Activated T-helper 9 cell treated with anti-CD3 and anti-CD28 coated beads, Interleukin-2, amount 50 U/mL, for 16 hours (primary cell): ENCODE measurements at places on chromosomes 11 and 22.

- no peak for DNase-seq
Measured at GRCh38 chr11:33258631-33259205, 1.5 kb downstream of the HIPK3 start.

- DNase-seq = no peak
Measured at GRCh38 chr11:92269021-92269420, 44.4 kb downstream of the FAT3 start.

- no peak for DNase-seq
Measured at GRCh38 chr11:40403321-40403720, 1056.1 kb downstream of the LRRC4C start.

GRCh38 chr22:28783786-28784671, 11.5 kb downstream of the CCDC117 start:
- DNase-seq = no peak

DNA sequence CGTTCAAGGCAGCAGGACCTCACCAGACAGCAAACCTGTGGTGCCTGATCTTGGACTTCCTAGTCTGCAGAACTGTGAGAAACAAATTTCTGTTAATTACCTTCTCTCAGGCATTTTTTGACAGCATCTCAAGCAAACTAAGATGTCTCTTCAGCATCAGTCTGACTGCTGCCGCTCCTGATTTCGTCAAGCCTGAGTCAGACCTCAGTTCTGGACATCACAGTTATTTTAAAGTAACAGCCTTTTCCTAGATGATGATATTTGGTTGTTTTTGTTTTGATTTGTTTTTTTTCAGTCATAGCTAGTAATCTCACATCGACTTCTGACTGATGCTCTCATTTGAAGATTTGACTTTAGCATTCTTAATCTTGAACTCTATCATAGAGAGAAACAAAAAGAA, 71.9 kb downstream of the BLID start:
- no peak for DNase-seq

GRCh38 chr11:116263019-116263418, 509.8 kb downstream of the BUD13 start:
- no peak for DNase-seq

GRCh38 chr22:44332946-44333345, 20.2 kb upstream of the SHISAL1 start:
- DNase-seq = no peak

- DNase-seq = no peak
Measured at GRCh38 chr11:42772886-42773285, 538.9 kb upstream of the API5 start.

GRCh38 chr22:48558016-48558415, 1269.7 kb downstream of the BRD1 start:
- DNase-seq = no peak

DNA sequence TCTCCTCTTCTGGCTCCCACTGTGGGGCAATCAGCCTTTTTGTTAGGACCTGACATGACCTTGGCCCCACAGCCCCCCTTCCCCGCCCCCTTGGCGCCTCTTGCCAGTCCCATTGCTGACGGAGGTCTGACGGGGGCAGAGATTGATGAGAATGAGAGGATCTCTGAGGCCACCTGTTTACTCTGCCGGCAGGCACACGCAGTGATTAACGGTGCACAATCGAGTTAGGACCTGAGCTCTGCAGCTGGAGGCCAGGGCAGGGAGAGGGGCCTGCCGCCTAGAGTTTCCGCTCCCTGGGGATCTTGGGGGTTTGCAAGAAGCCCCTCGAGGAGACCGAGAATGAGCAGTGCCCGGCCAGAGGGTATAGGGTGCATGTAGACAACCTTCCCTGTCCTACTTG, 6.8 kb upstream of the CHRM1 start:
- no peak for DNase-seq

DNA sequence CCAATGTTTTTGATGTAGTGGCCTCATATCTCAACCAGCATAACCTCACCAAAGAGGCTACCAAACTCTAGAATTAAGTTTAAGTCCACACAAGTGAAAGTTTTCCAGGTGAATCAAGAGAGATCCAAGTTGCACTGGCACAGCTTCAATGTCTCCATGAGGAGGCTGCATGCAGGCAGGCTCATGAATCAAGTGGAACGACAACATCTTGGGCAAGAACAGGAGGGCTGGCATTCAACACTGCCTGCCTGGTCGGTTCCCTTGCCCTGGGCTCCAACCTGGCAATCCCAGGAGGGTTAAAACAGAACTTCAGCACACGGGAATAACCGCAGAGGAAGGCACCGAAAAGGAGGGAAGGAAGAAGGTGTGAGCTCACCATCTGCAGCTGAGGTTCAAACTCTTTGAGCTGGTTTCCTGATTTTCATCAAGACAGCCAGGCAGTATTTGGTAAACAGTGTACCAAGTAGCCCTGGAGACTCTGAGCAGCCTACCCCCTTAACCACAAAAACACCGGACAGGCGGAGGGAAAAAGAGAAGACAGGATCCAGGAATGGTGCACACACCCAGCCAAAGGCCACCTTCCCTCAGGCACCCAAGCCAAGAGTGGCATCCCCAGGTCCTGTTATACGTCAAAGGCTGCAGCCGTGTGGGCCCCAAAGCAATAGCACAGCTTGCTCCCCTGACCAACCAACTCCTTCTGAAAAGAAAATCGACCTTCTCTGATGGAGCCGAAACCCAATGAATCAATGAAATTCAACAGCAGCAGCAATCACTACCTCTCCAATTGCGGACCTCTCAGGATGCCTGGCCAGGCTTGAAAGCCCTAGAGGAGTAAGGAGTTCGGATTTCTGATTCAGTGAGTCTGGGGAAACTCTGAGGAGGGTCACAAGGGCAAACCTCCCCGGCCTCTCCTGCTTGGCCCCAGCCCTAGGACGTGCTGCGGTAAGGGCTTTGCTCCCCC, 1.3 kb downstream of the PACSIN2 start:
- DNase-seq = no peak

DNA sequence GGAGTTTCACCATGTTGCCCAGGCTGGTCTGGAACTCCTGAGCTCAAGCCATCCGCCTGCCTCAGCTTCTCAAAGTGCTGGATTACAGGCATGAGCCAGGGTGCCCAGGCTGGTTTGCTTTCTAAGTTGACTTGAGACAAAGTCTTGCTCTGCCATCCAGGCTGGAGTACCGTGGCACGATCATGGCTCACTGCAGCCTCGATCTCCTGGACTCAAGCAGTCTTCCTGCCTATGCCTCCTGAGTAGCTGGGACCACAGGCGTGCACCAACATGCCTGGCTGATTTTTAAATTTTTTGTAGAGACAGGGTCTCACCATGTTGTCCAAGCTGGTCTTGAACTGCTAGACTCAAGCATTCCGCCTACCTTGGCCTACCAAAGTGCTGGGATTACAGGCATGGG, 31.0 kb downstream of the SNU13 start:
- no peak for DNase-seq

- no peak for DNase-seq
Measured at GRCh38 chr22:37618072-37618656, 9.5 kb downstream of the GGA1 start.

GRCh38 chr11:6892400-6892799, at the start of gene OR2D2:
OR2D2 (minus strand) TSS chr11:6892500; CDS start chr11:6892500, 0 bp downstream.
- DNase-seq = no peak

- no peak for DNase-seq
Measured at GRCh38 chr22:27686534-27686933, 115.0 kb downstream of the MN1 start.

- no peak for DNase-seq
Measured at GRCh38 chr11:121543836-121544380, 91.1 kb upstream of the SORL1-AS1 start.

DNA sequence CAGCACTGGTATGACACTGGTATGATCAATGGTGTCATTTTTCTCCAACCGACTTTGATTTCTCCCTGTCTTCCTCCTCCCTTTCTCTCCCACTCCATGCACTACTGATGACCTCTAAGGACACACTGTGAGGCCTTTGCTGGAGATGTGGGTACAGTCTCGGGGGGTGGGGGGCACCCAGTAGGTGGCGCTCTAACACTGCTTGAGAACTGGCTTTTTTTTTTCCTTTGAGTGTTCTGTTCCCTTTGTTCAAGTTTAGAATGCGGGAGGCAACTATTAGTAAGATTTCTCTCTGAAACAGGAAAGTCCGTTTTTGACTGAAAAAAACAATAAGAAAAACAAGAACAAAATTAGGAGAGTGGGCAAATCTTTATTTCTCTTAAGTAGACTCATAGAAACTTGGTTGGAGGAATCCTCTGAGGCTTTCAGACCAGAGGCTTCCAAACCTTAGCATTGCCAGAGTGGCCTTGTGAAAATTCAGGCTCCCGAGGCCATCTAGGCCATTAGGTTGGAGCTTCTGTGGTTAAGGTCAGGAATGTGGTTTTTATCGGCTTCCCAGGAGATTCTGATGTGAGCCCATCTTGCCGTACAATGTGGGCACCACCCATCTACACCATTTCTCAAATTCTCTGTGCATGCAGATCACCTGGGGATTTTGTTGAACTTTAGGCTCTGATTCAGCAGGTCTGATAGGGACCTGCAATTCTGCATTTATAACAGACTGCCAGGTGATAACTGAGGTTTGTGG, 43.2 kb downstream of the PANX1 start:
- peak; percentile 3 for DNase-seq

- DNase-seq = no peak
Measured at GRCh38 chr11:76598426-76598839, 72.1 kb downstream of the LRRC32 start.

GRCh38 chr11:64185175-64185692, 737 bp upstream of the STIP1 start:
- DNase-seq = no peak

GRCh38 chr11:68855205-68855981, 13.7 kb upstream of the CPT1A start:
- DNase-seq = no peak

DNA sequence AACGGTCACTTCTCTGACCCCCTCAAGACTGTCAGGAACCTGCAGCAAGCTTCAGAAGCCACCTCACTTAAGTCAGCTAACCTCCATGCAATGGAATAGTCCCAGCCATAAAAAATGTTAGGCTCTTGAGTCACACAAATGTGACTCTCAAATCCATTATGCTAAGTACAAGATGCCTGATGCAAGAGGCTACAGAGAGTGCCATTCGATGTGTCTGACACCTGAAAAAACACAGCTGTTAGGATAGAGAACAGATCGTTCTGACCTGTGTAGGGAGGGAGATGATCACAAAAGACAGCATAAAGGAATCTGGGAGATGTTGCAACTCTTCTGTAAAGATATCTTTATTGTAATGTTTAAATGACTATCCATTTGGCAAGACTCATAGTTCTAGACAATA, 712.4 kb downstream of the TBC1D22A start:
- DNase-seq = no peak

GRCh38 chr11:126466236-126467045, 111.0 kb downstream of the ST3GAL4 start:
- DNase-seq = no peak

GRCh38 chr11:25562417-25562816, 769.5 kb upstream of the ANO3 start:
- no peak for DNase-seq

GRCh38 chr11:57214098-57214417, 23.0 kb downstream of the APLNR start:
- DNase-seq = no peak

DNA sequence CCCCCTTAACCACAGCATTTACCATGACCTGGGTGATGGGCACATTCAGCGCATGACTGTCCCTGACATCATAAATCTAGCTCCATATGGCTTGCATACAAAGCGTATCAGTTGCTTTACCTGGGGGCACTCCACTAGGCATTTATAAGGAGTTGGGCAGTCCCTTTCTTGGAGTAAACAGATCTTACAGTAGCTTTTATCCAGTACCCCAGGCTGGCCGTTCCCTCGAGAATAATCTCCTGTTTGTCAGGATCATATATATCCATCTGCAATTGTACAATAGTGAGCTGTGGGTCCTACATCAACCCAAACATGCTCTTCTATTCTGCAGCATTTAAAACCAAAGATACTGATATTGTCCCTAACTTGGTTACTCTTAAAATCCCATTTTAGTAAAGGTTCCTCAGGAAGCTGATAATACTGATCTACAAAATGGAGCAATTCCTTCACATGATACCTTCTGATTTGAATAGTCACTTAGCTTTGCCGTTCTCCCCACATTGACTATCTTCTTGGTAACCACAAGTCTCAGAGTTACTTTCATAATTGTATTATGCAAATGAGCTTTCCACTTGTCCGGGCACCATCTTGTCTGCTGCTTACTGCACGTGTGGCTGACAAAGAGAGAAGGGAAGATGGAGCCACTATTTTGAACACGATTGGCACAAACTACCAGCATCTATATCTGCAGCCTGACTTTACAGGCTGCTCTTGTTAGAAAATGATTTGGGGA, 205.0 kb downstream of the CWF19L2 start:
- no peak for DNase-seq

DNA sequence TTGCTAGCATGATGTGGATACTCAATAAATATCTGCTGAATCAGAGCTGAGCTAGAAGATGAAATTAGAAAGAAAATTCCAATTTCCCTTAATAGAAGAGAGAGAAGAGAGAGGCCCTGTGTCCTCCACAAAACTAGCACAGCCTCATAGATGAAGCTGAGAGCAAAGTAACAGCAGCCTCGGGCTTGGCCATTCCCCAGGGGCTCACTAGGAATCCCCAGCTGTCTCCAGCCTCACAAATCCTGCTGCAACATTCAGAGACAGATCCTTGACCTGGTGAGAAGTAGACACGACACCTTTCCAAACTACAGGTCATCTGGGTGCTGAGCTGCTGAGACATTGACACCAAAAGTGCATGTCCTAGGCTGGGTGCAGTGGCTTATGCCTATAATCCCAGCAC, 26.1 kb upstream of the IRAG1 start:
- DNase-seq = no peak

GRCh38 chr11:75841739-75842138, 26.7 kb downstream of the UVRAG start:
- no peak for DNase-seq

DNA sequence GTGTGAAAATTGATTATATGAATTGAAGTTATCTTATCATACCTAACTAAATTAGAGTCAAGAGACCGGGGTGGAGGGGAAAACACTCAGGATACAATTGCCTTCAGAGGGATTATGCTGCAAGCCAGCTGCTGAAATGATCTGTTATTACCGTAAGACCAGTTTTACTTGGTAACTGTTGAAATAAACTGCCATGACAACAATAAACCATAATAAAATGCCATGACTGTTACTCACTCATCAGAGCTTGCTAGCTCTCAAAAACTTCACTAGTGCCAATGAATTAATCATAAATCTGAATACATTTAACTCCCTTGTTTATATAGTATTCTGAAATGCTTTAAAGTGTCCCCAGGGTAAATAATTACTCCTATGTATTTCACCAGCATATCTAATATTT, 68.2 kb downstream of the CASP12 start:
- DNase-seq = no peak

DNA sequence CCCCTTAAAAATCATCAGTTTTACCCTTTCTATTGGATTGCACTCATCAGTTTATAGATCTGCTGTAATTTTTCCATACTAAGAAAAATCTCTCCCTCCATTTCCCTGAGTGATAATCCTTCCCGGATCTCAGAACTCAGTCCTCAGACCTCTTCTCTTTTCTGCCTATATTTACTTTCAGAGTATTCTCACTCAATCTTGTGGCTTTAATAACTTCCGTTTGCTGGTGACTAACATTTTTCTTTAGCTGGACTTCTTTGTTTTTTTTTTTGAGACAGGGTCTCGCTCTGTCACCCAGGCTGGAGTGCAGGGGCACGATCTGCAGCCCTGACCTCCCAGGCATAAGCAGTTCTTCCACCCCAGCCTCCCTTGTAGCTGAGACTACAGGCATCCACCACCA, 10.4 kb downstream of the ATXN10 start:
- no peak for DNase-seq

- no peak for DNase-seq
Measured at GRCh38 chr22:36417281-36417686, 29.5 kb upstream of the MYH9 start.

- no peak for DNase-seq
Measured at GRCh38 chr22:28521451-28521850, 158.2 kb downstream of the TTC28 start.

- no peak for DNase-seq
Measured at GRCh38 chr22:36384766-36385481, 2.8 kb downstream of the MYH9 start.
